Large intestine (tissue), 12 donors: ENCODE measurements at places on chromosomes 4 and X.
A peak's percentile ranks its signal among the peaks of the same experiment; 100 is the strongest.

GRCh38 chrX:102669526-102669925 is 18.2 kb downstream of the GPRASP1 start:
- no peak for DNase-seq

DNA sequence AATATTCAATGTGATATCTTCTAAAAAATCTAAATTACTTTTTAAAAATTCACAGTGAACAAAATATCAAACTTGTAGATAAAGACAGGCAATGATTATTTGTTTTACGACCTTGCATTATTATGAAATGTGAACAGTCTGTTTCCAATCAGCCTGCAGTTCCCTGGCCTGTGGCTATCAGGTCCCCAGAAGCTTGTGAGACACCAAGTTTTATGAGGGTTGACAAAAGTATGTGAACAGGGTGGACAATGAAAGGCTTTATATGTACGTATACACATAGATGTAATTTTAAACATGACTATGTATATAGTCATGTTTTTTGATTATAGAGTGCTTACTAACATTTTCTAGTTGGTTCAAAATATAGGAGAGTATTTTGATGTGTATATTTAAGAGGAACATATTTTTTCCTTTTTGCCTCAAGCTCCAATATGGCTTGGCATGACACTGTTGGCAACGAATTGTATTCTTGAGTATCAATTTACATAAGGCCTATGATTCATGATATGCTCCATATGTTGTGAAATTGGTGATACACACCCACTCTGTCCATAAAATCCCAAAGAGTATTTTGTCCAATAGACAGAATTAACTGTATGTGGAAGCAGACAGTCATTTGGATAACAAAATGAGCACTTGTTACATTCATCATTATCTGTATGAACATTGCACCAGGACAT is 55.7 kb downstream of the BTC start:
- no peak for DNase-seq

GRCh38 chr4:78693777-78694456 is 82.2 kb upstream of the BMP2K start:
- no peak for DNase-seq

DNA sequence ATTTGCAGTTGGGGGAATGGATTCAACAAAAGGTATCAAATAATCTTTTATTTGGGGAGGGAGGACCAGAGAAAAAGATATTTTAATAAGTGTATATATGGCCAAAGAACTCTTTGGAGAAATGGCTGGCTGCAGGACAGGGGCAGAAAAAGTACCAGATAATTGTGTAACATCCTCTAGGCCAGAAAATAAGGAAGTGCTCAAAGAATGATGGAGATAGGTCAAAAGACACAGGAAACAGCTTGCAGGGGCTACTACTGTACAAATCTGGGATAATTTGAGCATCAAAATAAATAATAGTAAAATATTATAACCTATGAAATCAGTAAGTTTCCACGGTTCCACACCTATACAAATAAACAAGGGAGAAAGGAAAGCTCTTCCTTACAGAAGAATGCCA is 34.8 kb downstream of the KLHL5 start:
- DNase-seq = no peak

DNA sequence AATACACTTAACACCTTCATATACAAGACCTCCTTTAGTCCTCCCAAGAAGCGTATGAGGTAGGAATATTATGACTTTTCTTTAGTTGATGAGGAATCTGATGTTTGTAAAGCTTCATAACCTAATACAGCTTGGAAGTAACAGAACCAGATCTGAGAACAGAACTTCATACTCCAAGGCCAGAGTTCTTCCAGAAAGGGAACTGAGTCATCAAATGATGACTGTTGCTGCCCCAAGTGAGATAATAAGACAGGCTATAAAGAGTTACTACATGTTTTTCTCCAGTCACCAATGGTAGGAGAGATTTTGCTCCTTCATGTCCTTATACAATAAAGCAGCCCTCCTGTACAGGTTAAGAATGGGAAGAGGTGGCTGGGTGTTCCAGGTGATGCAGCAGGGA is 74.3 kb upstream of the ANXA3 start:
- no peak for DNase-seq

- DNase-seq = no peak
Observed at GRCh38 chr4:112521123-112522023, 5.4 kb upstream of the NEUROG2 start.

GRCh38 chr4:10879411-10880110 is 195.0 kb upstream of the CLNK start:
- no peak for DNase-seq

- no peak for DNase-seq
Observed at GRCh38 chrX:134631426-134632346, 26.6 kb downstream of the PLAC1 start.

- no peak for DNase-seq
Observed at GRCh38 chr4:65241257-65241997, 428.9 kb downstream of the EPHA5 start.

GRCh38 chr4:76984788-76985211 is 35.2 kb downstream of the SEPTIN11 start:
- DNase-seq = peak; percentile 84

GRCh38 chr4:21543514-21543913 is 405.1 kb downstream of the KCNIP4 start:
- DNase-seq = no peak

DNA sequence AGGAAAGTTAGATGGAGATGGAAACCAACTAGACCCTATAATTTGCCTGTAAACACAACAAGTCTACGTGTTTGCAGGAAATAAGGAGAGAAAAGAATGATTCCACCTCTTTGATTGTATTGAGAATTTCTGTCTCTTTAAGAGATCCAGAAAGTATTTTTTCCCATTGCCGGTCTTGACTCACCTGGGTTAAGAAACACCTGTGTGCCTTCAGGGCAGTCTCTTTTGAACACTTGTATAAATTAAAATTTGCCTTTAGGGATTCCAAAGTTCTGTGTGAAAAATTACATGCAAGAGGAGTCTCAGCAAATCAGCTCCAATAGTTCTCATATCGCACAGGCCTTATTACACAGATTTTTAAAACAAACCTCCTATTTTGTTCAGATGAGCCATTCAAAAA is 46.0 kb upstream of the SMAD1 start:
- no peak for DNase-seq

GRCh38 chr4:185597532-185598188 is 62.4 kb upstream of the PDLIM3 start:
- DNase-seq = peak; percentile 67

DNA sequence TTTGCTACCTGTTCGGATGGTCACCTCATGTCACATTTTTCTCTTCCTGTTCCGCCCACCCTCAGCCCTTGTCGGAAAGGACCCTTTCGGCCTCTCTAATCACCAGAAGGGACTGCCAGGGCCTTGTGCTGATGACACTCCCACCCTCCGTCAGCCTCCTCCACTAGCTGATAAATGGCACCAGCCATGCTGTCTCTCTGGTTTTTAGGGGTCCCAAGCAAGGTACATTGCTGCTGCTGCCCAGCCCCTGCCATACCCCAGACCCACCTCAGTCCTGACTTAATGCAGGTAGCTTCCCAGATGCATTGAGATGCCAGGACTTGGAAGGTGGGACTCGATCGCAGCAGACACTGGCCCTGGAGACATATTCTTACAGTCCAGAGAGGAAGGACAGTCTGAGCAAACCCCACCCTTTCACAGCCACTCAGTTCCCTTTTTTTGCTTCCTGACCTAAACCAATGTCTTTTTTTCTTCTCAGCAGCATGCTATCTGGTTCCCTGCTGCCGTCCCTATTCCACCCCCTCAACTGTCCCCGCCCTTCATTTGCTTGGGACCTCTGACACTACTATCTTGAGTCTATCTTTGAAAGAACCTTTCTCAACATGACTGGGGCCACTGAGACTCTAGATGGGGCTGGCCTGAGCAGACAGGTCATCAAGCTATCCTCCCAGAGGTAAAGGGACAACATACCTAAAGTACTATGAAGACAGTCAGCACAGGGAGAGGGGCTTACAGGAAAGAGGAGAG is at the start of gene BTK:
Gene BTK, minus strand, starts transcription at position 397 of the 747 bp plus-strand sequence. CDS start 10,907 bp downstream, outside the sequence.
- DNase-seq = no peak

GRCh38 chrX:154375156-154375504 is 696 bp upstream of the FLNA start:
- DNase-seq = no peak

DNA sequence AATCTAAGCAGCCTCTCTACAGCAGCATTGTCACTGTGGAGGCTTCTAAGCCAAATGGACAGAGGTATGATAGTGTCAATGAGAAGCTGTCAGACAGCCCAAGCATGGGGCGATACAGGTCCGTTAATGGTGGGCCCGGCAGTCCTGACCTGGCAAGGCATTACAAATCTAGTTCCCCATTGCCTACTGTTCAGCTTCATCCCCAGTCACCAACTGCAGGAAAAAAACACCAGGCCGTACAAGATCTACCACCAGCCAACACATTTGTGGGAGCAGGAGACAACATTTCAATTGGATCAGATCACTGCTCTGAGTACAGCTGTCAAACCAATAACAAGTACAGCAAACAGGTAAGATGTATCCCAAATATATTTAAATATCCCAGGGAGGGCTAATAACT is 4.1 kb downstream of the PCDH7 start:
- no peak for DNase-seq

- no peak for DNase-seq
Observed at GRCh38 chr4:7892212-7893019, 47.2 kb downstream of the AFAP1 start.

DNA sequence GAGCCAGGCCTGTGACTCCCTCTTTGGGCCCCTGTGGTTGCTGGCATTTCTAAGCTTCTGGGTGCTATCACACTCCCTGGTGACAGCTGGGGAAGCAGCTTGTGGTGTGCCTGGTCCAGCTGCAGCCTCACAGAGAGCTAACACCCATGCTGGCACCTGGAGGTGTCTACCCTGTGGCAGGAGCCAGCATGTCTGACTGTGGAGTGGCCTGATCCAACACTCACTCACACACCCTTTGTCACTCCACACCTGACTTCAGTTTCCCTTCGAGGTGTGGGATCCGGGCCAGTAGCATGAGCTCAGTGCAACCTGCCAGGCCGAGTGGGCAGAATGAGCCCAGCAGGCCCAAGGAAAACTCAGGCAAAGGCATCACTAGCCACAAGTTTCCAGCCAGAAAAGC is 67.5 kb downstream of the TECRL start:
- no peak for DNase-seq

GRCh38 chr4:165874791-165875371 is 1.8 kb downstream of the TLL1 start:
- peak; percentile 52 for DNase-seq

GRCh38 chrX:46634577-46634976 is 61.0 kb downstream of the CHST7 start:
- DNase-seq = no peak

GRCh38 chrX:10197279-10198210 is 40.8 kb downstream of the CLCN4 start:
- no peak for DNase-seq

- no peak for DNase-seq
Observed at GRCh38 chr4:1418494-1419285, 12.4 kb upstream of the NKX1-1 start.

DNA sequence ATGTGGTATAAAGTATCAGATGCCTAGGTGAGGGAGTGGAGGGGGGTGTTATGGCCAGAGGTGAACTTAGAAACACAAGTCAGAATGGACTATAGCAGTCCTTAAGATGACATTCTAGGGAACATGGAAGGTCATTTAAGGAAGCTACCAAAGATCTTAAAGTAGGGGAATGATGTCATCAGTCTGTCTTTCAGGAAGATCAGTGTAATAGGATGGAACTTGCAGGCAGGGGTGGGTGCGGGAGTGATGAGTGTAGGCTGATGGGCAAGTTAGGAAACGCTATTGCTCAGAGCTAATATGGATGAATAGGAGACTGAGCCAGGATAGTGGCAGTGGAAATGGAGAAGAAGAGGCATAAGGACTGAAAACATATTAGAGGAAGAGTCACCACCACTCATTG is 27.5 kb upstream of the CWH43 start:
- no peak for DNase-seq

- no peak for DNase-seq
Observed at GRCh38 chrX:143945171-143945570, 61.3 kb downstream of the UBE2NL start.

DNA sequence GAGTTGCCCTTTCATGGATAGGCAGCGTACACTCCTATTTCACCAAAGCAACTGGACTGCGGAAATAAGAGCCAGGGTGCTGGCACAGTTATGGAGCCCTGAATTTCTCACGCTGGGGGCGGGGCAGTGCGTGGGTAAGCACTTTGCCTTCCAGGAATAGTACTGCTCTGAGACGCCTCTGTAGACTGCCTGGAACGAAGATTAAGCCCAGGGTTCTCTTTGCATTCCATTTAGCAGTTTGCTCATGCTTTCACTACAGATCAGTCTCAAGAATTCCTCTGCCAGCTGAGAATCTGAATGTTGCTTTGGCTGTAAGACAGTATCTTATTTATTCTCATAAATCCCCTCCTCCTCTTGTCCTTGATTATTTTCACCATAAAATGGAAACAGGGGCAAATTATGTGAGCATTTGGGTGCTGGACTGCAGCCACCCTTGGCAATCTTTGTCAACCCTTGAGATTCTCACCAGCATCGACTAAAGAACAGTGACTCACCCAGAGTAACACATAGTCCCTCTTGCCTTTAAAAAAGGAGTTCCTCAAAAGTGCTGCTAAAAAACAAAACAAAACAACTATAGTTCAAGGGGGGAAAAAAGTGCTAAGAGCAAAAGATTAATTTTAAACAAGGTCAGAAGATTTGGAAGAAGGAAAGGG is 88.9 kb upstream of the CITED1 start:
- no peak for DNase-seq

DNA sequence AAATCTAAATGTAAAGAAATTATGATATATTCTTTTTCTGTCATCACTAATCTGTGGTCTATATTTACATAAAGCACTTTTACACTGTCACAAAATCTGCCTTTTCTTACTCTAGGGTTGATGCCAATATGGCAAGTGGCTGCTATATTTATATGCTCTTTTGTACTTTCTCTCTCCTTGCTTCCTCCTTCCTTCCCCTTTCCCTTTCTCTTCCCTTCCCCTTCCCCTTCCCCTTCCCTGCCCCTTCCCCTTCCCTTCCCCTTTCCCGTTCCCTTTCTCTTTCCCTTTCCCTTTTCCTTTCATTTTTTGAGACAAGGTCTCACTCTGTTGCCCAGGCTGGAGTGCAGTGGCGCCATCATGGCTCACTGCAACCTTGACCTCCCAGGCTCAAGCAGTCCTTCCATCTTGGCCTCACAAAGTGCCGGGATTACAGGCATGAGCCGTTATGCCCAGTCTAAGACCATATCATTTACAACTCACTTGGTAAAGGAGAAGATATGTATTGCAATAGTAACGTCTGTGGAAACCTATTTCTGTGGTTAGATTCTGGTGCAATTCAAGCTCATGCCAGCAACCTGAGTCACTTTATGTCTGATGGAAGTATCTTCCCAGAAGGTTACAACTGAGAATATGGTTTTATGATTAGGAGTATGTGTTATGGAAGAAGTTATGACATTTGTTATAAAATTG is 13.9 kb upstream of the PLAC8 start:
- DNase-seq = peak; percentile 54

GRCh38 chr4:145937971-145938611 is 532 bp downstream of the ZNF827 start:
- peak; percentile 16 for DNase-seq

DNA sequence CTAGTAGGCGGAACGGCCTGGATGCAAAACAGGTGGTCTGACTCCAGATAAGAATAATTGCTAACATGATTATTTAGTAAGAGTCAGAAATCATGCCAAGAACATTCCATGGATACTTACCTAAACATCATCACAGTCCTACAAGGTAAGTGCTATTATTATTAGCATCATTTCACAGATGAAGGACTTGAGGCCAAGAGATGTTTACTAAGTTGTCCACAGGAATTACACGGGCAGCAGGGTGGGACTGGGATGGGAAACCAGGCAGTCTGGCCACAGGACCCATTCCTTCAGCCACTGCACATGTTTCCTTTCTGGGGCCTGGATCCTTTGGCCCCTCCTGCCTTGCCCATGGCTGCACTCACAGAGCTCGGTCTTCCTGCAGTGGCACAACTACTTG is 48.3 kb downstream of the ANAPC4 start:
- no peak for DNase-seq
